Occipital lobe (tissue), 3 donors: ENCODE measurements at places on chromosomes 5 and 9.
A peak's percentile ranks its signal among the peaks of the same experiment; 100 is the strongest.

DNA sequence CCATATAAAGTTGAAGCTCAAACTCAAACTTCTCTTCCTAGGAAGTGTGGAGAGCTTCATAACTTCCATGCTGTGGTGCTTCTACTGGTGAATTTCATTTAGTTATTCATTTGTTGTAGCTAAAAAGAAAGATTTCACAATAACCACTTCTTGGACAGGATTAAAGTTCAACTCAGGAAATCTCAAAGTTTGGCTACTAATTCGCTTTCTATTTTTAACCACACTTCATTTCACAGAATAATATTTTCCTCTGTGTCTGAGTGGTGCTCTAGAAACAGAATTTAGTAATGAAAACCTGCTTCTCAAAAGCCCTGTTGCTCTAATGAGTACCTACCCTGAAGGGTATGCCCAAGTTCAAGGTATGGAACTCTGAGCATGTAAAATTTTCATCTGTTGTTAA, 73.9 kb downstream of the ACTBL2 start:
- DNase-seq = no peak

DNA sequence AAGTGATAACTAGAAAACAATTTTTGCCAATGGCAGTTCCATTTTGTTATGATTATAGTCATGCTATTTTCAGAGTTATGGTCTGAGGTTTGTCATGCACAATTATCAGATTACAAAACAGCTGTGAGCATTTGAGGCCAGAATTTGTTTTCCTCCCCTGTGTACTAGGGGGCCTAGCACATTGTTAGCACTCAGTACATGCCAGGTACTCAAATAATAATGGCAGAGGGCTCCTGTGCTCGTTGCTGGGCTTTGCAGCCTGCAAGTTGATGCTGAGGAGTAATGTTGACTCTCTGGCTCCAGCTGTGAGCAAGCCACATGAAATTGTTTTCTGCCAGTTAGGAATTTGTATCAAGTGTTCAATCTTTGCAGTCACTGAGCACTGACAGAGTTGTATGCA, 6.9 kb downstream of the DNAI1 start:
- DNase-seq = no peak

- no peak for DNase-seq
Observed at GRCh38 chr5:171424726-171425125, 5.3 kb downstream of the FGF18 start.

- DNase-seq = no peak
Observed at GRCh38 chr9:6924149-6924548, 166.4 kb downstream of the KDM4C start.

- DNase-seq = no peak
Observed at GRCh38 chr9:35650341-35651158, at the start of gene SIT1. TSS of gene SIT1 (minus strand) at chr9:35650931. CDS start at chr9:35650853, 78 bp downstream.

GRCh38 chr5:120454094-120454798, 9.9 kb upstream of the PRR16 start:
- DNase-seq = no peak

DNA sequence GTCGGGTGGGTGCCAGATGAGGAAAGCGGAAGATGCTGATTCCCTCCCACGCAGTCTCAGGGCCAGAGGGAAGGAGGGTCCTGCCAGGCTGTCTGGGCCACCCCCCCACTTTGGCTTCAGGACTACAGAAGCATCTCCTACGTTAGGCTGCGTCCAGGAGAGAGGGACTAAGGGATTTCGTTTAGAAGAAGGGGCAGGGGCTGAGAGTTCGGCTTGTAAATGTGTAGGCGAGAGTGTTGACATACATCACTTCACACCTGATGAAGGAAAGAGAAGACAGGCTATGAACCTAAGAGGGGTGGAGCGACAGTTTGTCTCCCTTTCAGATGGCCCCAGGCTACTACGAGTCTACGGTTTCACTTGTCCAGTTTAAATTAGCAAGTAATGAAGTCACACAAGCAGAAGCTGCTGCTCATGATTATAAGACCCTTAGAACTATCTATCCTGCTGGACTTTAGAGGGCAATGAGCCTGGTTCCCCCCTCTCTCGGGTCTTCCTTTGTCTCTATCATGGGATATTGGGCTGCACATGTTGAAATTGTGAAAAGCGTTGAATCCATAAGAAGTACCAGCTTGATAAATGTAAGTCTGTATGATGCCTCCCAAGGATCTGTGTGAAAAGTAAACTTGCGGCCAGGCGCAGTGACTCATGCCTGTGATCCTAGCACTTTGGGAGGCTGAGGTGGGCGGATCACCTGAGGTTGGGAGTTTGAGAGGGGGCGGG, 193.0 kb downstream of the AOPEP start:
- no peak for DNase-seq

DNA sequence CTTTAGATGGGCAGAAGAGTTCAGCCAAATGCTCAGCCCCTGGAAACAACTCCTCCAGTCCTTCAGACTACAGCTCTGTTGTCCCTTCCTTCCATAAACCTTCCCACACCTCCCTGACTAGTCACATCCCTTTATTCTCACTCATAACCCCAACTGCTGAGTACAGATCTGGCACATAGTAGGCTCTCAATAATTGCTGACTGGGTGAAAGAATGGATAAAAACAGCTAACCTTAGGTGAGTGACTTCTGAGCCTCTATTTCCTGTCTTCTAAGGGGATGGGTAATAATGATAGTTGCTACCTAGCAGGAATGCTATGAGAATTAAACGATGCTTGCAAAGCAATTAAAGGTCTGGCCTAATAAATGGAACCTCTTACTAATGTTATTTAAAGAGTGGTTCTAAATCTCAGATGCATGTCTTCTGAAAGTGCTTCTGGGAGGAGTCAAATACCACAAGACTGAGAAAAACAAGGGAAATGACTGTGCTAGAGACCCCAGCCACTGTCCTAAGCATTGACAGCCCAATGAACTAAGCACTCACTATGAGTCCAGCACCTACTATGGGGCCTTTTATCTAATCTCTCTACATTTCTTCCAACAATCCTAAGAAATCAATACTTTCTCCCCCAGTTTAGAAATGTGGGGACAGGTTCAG, 2.5 kb upstream of the NR6A1 start:
- DNase-seq = no peak

DNA sequence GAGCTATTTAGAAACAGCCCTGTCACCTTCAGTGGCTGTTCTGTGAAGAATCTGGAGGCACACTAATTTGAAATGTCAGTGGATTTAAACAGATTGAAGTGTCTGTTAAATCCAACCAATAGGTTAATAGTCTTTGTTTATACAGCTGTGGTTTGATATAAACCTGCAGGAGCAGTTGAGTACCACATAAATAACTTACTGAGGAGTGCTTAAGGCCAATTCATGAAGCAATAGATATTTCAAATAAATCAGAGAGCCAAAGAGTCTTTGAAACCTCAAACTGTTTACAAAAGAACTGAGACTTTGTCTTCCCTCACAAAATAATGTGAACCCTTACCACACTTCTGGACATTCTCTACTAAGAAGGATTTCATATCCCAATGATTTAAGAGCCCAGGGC, 111.9 kb downstream of the FEM1C start:
- no peak for DNase-seq

GRCh38 chr5:73918791-73919221, 292.8 kb downstream of the ARHGEF28 start:
- DNase-seq = no peak

DNA sequence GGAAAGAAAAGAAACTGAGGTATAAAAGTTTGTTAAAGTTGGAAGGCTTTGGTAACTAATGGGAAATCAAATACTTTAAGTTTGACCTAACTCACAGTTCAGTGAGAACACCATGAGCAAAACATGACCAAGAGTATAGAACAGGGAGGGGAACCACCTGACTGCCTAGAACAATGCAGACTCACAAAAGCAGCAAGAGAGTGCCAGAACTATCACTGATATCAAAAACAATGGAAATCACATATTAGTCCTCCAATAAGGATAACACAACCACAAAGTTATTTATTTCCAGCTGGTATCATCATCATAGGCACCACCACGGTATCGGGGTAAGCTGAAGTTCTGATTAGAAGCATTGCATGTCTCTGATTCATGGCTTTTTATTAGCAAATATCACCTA, 77.5 kb downstream of the TRPM6 start:
- no peak for DNase-seq

GRCh38 chr5:153901449-153901848, 137.3 kb downstream of the FAM114A2 start:
- DNase-seq = no peak

DNA sequence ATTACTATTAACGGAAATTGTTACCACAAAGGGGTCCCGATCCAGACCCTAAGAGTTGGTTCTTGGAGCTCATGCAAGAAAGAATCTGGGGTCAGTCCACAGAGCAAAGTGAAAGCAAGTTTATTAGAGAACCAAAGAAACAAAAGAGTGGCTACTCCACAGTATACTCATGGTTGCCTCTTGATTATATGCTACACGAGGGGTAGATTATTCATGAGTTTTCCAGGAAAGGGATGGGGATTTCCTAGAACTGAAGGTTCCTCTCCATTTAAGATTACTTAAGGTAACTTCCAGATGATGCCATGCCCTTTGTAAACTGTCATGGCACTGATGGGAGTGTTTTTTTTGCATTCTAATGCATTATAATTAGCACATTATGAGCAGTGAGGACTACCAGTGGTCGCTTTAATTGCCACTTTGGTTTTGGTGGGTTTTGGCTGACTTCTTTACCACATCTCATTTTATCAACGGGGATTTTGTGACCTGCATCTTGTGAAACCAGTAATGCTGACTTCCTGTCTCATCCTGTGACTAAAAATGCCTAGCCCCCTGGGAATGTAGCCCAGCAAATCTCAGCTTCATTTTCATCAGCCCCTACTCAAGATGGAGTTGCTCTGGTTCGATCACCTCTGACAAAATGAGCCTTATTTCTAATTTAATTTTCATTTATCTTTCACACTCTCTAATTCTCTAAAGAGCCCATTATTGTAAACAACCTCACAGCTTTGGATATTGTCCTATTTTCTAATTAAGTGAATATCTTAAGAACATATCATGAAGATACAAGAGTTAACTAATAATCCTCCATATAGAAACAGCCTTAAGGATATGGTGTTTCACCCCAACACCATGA, 336.3 kb downstream of the RASEF start:
- no peak for DNase-seq

DNA sequence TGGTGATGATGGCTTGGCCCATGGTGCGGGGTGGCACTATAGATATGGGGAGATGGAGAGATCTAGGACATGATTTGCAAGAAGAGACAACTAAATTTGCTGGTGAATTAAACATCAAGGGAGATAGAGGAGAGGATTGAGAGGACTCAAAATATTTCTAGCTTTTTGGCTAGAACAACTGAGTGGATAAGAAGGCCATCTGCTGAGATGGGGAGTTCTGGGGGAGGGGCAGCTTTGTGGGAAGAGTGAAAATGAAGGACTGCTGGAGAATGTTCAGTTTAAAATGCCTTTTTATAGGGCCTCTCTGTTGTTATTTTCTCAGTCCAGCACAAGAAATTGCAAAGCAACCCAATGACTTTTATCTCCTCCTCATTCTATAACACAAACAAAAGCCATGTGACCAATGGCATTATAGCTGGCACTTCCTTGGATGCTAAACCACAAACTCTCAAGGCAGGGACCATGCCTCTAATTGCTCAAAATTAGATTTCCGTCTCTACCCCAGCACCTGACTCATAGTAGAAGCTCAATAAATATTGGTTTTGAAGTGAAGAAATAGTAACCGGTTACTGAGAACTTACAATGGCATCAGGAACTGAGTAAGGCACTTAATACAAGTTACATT, 29.8 kb downstream of the JAKMIP2 start:
- DNase-seq = no peak

- no peak for DNase-seq
Observed at GRCh38 chr5:107422494-107422893, 248.2 kb downstream of the EFNA5 start.

DNA sequence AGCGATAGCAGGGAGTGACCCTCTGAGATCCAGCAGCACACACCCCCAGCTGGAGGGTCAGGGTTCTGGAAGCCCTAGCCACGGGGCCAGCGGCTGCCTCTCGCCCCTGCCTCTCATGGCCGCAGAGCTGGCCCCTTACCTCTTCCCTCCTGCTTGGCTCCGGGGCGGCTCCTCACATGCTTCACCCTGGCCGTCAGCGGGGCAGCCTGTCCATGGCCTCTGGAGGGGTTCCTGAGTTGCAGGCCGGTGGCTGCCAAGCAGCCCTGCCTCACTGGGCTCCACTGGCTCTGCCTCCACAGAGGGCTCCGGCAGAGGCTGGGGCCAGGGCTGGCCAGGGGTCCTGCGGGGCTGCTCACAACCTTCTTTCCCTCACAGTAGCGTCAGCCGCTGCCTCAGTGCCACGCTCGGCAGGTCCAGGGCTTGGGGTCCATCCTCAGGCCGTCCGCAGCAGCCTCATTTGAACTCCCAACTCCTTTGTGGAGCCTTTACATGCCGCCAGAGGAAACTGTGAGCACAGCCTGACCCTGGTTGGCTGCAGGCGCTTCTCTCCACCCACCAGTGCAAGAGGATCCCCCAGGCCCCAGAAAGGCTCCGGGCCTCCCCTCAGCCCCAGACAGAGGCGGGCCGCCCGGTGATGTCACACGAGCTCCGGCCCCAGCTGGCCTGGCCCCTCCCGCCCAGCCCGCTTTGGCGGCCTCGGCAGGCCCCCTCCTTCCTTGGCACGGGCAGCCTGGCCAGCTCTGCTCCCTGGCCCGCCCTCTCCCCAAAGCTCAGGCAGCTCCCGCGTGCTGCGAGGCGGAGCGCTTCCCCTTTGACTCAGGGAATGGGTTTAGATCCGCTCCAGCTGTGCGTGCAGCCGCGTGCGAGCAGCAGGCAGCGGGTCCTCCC, at the start of gene ANGPTL2:
TSS of gene ANGPTL2 (minus strand) at position 460 of the 888 bp plus-strand sequence. CDS start 13,904 bp downstream, outside the sequence.
- peak; percentile 89 for DNase-seq

DNA sequence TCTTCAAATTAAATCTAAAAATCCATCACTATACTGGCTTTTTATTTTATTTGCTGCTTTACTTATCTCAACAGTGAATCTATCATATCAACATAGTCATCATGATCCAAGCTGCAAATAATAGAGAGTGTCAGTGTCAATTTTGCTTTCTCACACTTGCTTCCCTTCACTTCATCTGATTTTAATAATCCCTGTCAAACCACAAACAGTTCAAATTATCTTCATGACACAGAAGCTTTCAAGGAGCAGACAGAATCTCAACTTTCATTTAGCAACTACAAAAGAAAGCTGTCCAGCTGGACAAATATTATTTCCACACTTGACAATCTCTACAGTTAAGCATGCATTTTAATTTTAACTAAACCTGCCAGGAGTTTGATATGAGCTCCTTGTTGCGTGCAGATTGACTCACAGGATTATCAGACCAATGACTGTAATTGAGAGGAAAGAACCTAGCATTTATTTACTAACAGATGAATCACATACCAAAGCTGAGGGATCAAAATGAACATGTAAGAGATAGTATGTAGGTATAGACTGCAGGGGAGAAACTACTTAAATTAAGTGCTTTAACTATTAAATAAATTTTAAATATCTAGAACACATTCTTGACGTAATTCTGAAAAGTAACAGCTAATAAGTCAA, 56.0 kb downstream of the KIAA0825 start:
- DNase-seq = no peak

DNA sequence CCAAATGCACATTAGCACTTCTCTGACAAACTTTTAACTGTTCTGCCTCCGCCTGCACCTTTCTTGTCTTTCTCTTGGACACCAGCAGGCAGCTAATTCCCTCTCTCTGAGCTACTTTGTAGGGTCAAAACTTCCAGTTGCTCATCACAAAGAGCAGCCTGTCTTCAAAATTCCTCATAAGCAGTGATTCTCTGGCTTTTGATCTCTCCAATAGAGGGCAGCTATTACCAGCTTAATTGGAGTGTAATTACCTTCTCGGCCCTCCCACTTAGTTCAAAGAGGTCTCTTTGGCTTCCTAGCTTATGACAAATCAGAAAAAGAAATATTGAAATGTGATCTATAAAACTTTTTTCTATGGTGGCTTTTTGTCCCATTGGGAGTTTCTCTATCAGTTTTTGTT, 43.6 kb upstream of the RAD23B start:
- no peak for DNase-seq

GRCh38 chr5:37568018-37568753, 189.1 kb downstream of the WDR70 start:
- no peak for DNase-seq
